ENCODE measurements at places on chromosomes 3 and 15.

DNA sequence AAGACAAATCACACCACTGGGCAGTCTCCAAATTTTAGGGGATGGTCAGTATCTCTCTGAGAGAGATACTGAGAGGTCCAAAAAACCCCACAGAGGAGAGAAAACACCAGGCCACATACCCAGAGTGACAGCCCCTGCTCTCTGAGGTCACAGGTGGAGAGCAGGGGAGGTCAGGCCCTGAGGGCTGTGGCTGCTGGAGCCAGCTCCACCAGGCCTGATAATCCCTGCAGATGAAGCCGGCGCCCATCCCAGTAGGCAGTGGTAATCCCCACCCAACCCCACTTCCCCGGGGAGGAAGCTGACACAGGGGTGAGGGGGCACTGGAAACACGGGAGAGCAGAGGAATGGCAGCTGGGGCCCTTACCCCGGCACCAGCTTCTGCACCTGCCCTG is 31.2 kb upstream of the SRP14 start:
- DNase-seq: peak; percentile 58

- DNase-seq: no peak
These were observed 204.9 kb downstream of the KLHL25 start for GRCh38 chr15:85589851-85590250.

- DNase-seq: no peak
These were observed 31.8 kb downstream of the IQGAP1 start for GRCh38 chr15:90419738-90420406.

DNA sequence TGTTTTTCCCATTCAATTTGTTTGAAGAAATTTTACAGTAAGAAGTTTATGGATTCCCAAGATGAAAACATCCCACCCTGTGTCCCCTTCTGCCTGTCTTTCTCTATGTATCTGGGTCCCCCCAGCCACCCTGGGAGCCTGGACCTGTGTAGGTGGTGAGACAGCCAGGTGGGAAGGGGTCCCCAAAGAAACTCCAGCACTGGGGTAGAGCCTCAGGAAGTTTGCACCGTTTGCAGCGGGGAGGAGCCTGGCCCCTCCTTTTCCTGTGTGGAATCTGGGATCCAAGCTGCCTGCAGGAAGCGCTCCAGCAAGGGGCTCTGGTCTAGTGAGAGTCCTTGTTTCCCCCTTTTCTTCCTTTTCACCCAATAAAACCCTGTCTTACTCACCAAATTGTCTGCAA is 49.4 kb upstream of the ITGA11 start:
- no peak for DNase-seq

- no peak for DNase-seq
These were observed 22.4 kb downstream of the B3GNT5 start for GRCh38 chr3:183275418-183275817.

DNA sequence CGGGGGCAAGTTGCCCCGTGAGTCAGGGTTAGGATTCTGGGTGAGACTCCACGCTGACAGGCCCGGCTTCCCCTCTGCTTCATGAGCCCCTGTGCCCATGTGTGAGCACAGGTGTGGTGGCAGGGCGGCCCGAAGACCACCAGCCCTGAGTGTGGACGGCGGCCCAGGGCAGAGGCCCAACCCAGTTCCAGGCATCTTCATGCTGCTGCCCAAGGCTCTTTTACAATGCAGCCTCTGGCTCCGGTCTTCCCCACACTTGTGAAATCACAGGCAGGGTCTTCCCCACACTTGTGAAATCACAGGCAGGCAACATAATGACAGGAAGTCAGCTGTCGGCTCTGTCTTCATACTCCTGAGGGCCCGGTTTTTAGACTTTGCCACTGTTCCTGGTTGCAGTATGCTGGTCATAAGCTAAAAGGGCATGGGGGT is 78.8 kb downstream of the AAGAB start:
- DNase-seq: no peak

Data from D721Med (cell line).